ENCODE measurements at places on chromosomes 12 and 14.

DNA sequence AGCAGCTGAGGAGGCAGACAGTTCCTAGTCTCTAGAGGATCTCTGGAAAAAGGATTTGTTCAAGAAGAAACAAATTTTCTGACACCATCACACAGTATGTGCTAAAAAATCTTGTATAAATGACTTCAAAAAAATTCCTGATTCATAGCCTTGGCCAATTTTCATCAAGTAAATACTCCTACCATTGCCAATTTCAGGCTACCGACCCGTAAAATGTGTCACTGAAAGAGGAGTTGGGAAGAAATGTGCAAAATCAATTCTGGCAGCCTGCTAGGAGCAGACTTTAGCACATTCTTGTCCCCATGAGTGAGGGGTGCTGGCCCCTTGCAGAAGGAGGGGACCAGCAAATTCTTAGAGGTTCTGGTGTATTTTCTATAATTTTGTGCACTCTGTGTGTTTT, 109.4 kb downstream of the TMEM30B start:
- DNase-seq, result no peak

DNA sequence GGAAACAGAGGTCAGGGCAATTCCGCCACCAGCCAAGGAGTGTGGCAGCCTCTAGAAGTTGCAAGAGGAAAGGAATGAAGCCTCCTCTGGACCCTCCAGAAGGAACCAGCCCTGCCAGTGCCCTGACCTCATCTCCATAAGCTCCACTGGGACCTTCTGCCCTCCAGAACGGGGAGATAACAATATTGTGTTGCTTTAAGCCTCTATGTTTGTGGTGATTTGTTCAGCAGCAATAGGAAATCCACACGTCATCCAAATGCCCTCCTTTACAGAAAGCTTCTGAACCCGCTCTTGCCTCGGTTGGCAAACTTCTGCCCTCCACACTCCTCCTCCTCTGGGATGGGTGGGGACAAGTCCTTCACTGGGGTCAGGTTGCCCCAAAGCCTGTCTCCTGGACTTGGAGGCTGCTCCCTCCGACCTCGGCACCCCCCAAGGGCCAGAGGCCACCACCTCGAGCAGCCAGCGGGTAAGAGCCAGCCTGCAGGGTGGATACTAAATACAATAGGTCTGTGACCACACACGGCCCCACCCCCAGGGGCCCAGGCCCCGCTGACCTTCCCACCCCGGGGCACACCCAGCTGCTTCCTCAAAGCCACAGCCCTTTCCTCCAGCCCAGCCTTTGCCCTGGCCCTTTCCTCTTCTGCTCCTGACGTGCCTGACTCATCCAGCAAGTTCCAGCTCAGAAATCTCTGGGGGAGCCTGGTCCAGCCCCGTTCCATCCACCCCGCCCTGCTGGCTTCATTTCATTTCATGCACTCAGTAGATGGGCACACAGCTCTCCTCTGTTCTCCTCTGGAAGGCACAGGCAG, 58.7 kb upstream of the NCOR2 start:
- DNase-seq, result peak; percentile 55

GRCh38 chr12:43402436-43402835, 149.6 kb downstream of the ADAMTS20 start:
- no peak for DNase-seq

GRCh38 chr12:96327346-96327745, 72.9 kb downstream of the CDK17 start:
- DNase-seq, result no peak

GRCh38 chr12:25713264-25713663, 160.2 kb upstream of the LMNTD1 start:
- no peak for DNase-seq

GRCh38 chr12:74227846-74228545, 309.6 kb upstream of the ATXN7L3B start:
- DNase-seq, result no peak

GRCh38 chr12:55143566-55143870, 17.3 kb downstream of the OR9K2 start:
- no peak for DNase-seq

GRCh38 chr12:7959701-7960121, 23.7 kb upstream of the SLC2A3 start:
- DNase-seq, result no peak

- no peak for DNase-seq
Observed at GRCh38 chr12:16881986-16882570, 276.1 kb upstream of the LMO3 start.

- DNase-seq, result no peak
Observed at GRCh38 chr14:58599707-58600106, 38.1 kb upstream of the DACT1 start.
